ENCODE measurements at places on chromosomes 4 and X.

GRCh38 chrX:56975611-56976010, 19.7 kb downstream of the SPIN3 start:
- no peak for DNase-seq
- H3K36me3 ChIP-seq, result no peaks in the 10 kb centered on the region
- H3K4me3 ChIP-seq, result no peak overlapping the region
- H3K27me3 ChIP-seq, result no peaks in the 10 kb centered on the region

DNA sequence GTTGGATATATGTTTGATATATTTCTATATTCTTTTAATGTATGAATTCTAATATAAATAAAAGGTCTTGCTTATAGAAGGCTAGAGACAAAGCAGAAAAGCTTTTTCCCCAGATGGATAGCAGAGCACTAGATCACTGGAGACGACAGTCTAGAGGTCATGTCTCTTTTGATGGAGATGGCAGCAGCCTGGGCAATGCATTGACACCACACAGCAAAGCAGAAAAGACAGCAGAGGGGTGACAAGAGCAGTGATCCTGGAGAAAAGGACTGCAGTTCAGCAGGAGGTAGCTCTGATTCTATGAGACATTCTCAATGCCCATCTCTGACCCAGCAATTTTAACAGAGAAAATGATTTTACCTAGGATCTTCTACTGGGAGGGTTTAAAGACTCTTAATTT, 210.6 kb downstream of the DTHD1 start:
- no peak overlapping the region for H3K4me3 ChIP-seq
- H3K27me3 ChIP-seq, result peaks cover 5% of the 10 kb centered on the region
- no peak for DNase-seq
- no peaks in the 10 kb centered on the region for H3K36me3 ChIP-seq
- no peaks in the 10 kb centered on the region for H3K4me1 ChIP-seq

GRCh38 chrX:110415440-110416170, 57.0 kb downstream of the RTL9 start:
- H3K4me1 ChIP-seq, result peaks cover 1% of the 10 kb centered on the region
- H3K27ac ChIP-seq, result no peak overlapping the region
- DNase-seq, result no peak
- no peaks in the 10 kb centered on the region for H3K36me3 ChIP-seq
- H3K4me3 ChIP-seq, result no peak overlapping the region

- peak; percentile 45 for DNase-seq
- peaks cover 22% of the 10 kb centered on the region for H3K4me1 ChIP-seq
- peaks cover 37% of the 10 kb centered on the region for H3K27me3 ChIP-seq
- H3K4me3 ChIP-seq, result no peak overlapping the region
- H3K36me3 ChIP-seq, result peaks cover 4% of the 10 kb centered on the region
Observed at GRCh38 chr4:153083447-153083947, 120.7 kb upstream of the TRIM2 start.

DNA sequence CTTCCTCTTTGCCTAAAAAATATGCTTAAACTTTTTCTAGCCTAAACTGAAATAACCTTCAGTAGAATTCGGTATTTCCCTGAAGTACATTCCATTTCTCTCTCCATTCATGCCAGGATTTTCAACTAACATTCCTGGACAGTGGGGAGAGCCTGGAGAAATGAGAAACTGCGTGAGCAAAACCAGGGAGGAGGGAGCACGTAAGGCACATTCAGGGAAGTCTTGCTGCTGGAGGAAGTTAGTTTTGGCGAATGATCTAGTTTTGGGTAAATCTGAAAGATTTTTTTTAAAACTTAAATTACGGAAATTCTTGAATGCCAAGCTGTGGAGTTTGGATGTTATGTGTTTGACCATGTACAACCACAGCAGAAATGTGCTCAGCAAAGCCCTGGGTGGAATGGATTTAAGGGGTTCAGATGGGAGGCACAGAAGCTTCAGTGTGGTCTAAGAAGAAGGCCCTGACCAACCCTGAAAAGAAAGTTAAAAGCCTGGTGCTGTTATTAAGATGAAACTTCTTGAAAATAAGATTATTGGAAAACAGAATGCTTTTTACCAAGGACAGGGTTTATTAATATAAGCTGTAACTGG, 347.8 kb downstream of the ANK2 start:
- no peak for DNase-seq
- H3K36me3 ChIP-seq, result no peaks in the 10 kb centered on the region
- no peaks in the 10 kb centered on the region for H3K4me1 ChIP-seq
- no peak overlapping the region for H3K4me3 ChIP-seq

- DNase-seq, result no peak
- H3K27me3 ChIP-seq, result no peaks in the 10 kb centered on the region
- no peaks in the 10 kb centered on the region for H3K36me3 ChIP-seq
- no peak overlapping the region for H3K27ac ChIP-seq
- H3K4me1 ChIP-seq, result no peaks in the 10 kb centered on the region
- no peak overlapping the region for H3K4me3 ChIP-seq
Observed at GRCh38 chrX:139298437-139298836, 232.1 kb upstream of the F9 start.

DNA sequence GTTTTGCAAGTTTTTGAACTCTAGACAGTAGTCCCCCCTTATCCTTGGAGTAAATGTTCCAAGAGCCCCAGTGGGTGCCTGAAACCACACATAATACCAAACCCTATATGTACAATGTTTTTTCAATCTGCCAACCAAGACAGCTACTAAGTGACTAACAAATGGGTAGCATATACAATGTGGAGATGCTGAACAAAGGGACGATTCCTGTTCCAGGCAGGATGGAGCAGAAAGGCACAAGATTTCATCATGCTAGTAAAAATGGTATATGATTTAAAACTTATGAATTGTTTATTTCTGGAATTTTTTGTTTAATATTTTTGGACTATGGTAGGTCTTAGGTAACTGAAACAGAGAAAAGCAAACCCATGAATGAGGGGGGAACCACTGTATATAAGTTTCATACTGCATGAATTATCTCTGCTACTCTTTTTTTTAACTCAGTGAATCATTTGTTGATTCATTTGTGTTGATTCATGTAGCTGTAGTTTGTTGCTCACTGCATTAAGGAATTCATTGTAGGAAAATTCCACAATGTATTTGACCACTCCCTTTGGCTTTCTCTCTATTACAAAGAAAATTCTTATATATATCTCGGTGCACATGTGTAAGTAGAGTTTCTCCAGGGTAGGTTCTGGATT, 21.9 kb upstream of the ANXA3 start:
- no peak for DNase-seq
- H3K27me3 ChIP-seq, result peaks cover 7% of the 10 kb centered on the region
- H3K36me3 ChIP-seq, result no peaks in the 10 kb centered on the region
- no peak overlapping the region for H3K27ac ChIP-seq

DNA sequence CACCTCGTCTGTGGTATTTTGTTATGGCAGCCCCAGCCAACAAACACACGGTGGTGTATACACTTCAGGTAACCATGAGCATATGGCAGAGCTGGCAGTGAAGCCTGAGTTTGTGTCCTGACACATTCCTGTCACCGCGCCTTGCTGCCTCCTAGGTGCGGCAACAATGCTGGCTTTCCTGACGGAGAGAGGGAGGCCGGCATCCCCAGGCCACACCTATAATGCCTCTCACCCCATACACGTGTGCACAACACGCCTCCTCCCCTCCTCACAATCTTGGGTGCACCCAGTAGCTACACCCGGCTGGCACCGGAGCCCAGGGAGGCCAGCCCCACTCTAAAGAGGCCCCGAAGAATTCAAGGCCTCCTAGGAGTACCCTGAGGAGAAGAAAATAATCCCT, 158.5 kb downstream of the NSUN7 start:
- no peaks in the 10 kb centered on the region for H3K27me3 ChIP-seq
- no peak overlapping the region for H3K27ac ChIP-seq
- no peak overlapping the region for H3K4me3 ChIP-seq
- no peak for DNase-seq

DNA sequence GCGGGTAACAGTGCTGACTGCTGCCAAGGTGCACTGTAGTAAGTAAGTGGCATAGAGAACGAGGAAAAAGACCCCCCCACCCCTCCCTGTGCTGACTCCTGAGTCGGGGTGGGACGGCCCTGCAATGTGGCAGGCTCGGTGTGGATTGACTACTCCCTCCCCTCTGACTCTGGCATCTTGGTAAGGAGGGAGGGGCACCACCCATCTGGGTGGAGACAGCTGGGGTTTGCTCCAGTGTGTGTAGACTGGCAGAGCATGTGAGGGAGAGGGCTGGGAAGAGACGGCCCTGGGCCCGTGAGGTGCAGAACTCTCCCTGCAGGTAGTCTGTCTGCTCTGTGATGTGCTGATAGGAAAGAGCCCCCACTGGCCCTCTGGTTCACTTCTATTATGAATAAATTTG, 31.0 kb downstream of the NSG1 start:
- peaks cover 59% of the 10 kb centered on the region for H3K36me3 ChIP-seq
- H3K4me3 ChIP-seq, result no peak overlapping the region

DNA sequence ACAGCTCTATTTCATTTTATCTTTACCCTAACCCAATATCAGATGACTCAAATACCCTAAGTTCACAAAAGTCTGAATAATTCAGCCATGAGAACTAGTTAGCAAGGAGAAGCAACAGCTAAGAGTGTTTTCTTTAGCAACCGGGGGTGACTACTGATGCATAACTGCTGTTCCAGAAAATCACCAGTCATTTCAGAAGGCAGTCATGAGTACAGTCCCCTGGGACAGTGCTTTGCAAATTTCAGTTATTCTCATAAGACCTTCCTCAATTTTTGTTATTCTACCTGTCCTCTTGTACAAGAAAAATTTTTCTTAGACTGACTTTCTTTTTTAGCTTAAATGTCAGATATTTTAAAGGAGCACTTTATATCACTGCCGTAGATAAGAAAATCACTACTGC, 16.4 kb downstream of the BANK1 start:
- H3K27ac ChIP-seq, result no peak overlapping the region
- DNase-seq, result no peak
- no peaks in the 10 kb centered on the region for H3K4me1 ChIP-seq
- H3K27me3 ChIP-seq, result peaks cover 10% of the 10 kb centered on the region
- H3K36me3 ChIP-seq, result no peaks in the 10 kb centered on the region
- no peak overlapping the region for H3K4me3 ChIP-seq

DNA sequence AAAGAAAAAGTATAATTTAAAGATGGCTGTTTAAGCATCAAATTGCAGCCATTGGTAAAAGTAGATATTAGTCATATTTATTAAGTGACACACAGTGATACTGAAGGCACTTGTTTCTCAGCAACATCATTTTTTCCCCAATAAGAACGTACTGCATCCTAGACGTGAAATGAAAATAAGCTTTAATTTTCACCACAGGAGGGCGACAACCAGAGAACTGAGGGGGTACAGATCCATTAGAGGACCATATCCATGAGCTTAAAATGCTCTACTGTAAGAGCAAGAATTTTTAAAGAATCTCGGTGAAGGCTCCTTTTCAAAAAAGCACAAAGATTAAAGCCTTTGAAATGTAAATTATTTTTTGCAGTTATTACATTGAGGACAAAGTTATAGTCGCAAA, 33.4 kb downstream of the FRG1 start:
- DNase-seq, result no peak
- H3K4me3 ChIP-seq, result no peak overlapping the region
- H3K36me3 ChIP-seq, result no peaks in the 10 kb centered on the region
- H3K27ac ChIP-seq, result no peak overlapping the region

DNA sequence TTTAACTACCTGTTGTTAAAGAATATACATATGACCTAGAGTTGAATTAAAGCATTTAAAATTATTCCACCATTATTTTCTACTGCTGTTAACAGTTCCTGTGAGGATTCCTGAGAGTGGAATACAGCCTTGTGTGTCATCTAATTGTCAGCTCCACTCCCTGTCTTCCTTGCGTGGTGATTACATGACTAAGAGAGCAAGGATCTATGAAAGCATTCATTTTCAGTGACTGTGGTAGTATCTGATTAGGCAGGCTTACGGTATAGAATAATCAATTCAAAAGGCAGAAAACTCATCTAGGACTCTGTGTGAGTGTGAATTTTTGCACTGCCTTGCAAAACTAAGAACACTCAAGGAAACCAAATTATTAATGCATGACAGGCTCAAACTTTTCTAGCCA, 577.8 kb downstream of the SH3BGRL start:
- no peak overlapping the region for H3K4me3 ChIP-seq
- DNase-seq, result no peak
- H3K4me1 ChIP-seq, result no peaks in the 10 kb centered on the region

DNA sequence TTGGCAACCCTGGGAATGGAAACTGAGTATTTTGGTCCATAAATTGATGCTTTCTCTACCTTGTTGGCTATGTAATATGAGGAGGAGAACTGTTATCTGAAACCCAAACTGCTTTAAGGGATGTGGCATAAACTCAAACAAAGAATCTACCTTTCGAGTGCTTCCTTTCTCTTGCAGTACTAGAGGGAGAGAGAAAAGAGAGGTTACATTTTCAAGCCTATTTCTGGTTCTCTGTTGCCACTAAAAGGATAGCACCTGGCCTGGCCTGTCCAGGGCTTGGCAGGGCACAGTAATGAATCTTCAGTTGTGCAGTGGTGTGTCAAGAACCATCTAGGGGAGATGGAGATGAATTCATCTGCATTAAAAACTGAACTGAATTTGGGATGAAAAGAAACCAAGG, 308.6 kb downstream of the PTTG2 start:
- H3K27ac ChIP-seq, result no peak overlapping the region
- no peaks in the 10 kb centered on the region for H3K4me1 ChIP-seq
- no peak for DNase-seq
- no peak overlapping the region for H3K4me3 ChIP-seq

DNA sequence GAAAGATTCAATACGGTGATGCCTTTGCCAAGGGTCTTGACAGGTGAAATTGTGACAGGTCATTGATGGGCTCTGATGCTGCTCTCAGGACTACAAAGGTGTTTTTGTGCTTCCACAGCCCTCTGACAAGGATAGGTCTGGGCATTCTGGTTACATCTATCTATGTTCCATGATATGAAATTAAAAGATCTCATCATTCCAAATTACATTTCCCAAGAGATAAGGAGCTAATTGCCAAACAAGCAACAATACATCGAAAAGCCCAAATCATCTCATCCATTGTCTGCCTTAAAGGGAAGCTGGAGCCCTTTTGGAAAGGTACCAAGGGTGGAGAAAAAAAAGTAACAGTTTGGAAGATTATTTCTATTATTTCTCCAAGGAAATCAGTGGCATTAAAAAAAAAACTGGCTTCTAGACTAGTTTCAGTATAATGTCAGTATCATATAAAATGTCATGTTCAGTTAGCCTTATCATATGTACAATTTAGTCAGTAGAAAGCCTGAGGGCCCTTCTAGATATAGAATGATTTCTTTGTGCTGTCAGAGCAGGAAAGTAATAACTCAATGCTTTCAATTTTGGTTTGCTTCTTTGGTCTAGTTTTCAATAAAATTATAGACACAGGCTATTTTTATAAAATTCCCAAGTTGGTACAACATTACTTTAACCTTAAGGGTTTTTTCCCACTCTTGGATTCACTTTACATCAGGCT, 224.5 kb upstream of the GPRIN3 start:
- no peak overlapping the region for H3K4me3 ChIP-seq
- no peak for DNase-seq
- no peak overlapping the region for H3K27ac ChIP-seq
- peaks cover 4% of the 10 kb centered on the region for H3K36me3 ChIP-seq

GRCh38 chr4:102586644-102587021, 85.5 kb downstream of the NFKB1 start:
- peak overlapping the region; percentile 9 for H3K4me3 ChIP-seq
- peaks cover 36% of the 10 kb centered on the region for H3K36me3 ChIP-seq
- peaks cover 53% of the 10 kb centered on the region for H3K4me1 ChIP-seq
- no peaks in the 10 kb centered on the region for H3K27me3 ChIP-seq

- no peak overlapping the region for H3K27ac ChIP-seq
- H3K4me1 ChIP-seq, result no peaks in the 10 kb centered on the region
- no peak for DNase-seq
- H3K27me3 ChIP-seq, result no peaks in the 10 kb centered on the region
- H3K36me3 ChIP-seq, result no peaks in the 10 kb centered on the region
Observed at GRCh38 chr4:22672519-22672918, 20.2 kb upstream of the GBA3 start.

- no peak for DNase-seq
- H3K4me1 ChIP-seq, result peaks cover 7% of the 10 kb centered on the region
- peaks cover 11% of the 10 kb centered on the region for H3K27me3 ChIP-seq
- H3K36me3 ChIP-seq, result peaks cover 3% of the 10 kb centered on the region
- H3K27ac ChIP-seq, result no peak overlapping the region
Observed at GRCh38 chr4:152132776-152133175, 372.0 kb upstream of the GATB start.
